ENCODE measurements at places on chromosomes 6 and 20. TPM values are rescaled to one million over a fixed set of nuclear protein-coding genes. Genes with fewer than 3 reads are reported as not detected.

RRAGD gene
- total RNA-seq: 12.2 TPM

MUCL3 gene
- 0.09 TPM for total RNA-seq

OR2B6 gene
- total RNA-seq: 0.35 TPM

KIF16B gene
- 7.3 TPM for total RNA-seq

BIRC7 gene
- 0.74 TPM for total RNA-seq

MDFI gene
- not detected for total RNA-seq

DEFB129 gene
- total RNA-seq: not detected
